Epithelial cell of umbilical artery (primary cell): ENCODE measurements at places on chromosomes 3 and 15. TPM values are rescaled to one million over a fixed set of nuclear protein-coding genes. Genes with fewer than 3 reads are reported as not detected.

The EPHB3 gene
- 0.15 TPM in 1 of 2 replicates, not detected in the other for total RNA-seq

The ATP13A5 gene
- total RNA-seq, result not detected in 2 replicates

The CCDC80 gene
- total RNA-seq, result 7.5 and 12.6 TPM in 2 replicates

The GOLGA8G gene
- total RNA-seq, result not detected in 2 replicates

The SYNPR gene
- not detected in 2 replicates for total RNA-seq

The SLMAP gene
- total RNA-seq, result 27.6 and 41.0 TPM in 2 replicates

The IMPG2 gene
- 0.32 and 0.61 TPM in 2 replicates for total RNA-seq

The XPC gene
- total RNA-seq, result 36.5 and 37.4 TPM in 2 replicates

The CCR5 gene
- not detected in 2 replicates for total RNA-seq

The MST1R gene
- total RNA-seq, result 0.30 and 0.97 TPM in 2 replicates

The TNFSF10 gene
- 32.2 and 238 TPM in 2 replicates for total RNA-seq

The CXCR6 gene
- total RNA-seq, result not detected in 2 replicates

The LEO1 gene
- total RNA-seq, result 28.6 and 43.9 TPM in 2 replicates

The RTF1 gene
- total RNA-seq, result 12.2 and 14.6 TPM in 2 replicates

The DAZL gene
- total RNA-seq, result not detected in 2 replicates

The APBA2 gene
- total RNA-seq, result 35.7 and 37.4 TPM in 2 replicates

The RPL15 gene
- 1,392 and 3,365 TPM in 2 replicates for total RNA-seq

The SERPINI2 gene
- total RNA-seq, result not detected in 2 replicates

The ROBO2 gene
- under 0.01 TPM in 1 of 2 replicates, not detected in the other for total RNA-seq

The LRTM1 gene
- total RNA-seq, result not detected in 2 replicates

The MYO5C gene
- 2.9 and 11.9 TPM in 2 replicates for total RNA-seq

The SNTN gene
- total RNA-seq, result not detected in 2 replicates

The PARL gene
- total RNA-seq, result 36.9 and 39.3 TPM in 2 replicates

The NPAP1 gene
- total RNA-seq, result not detected in 2 replicates
